Cardiac fibroblast (primary cell): ENCODE measurements at places on chromosomes 1 and 21.
A peak's percentile ranks its signal among the peaks of the same experiment; 100 is the strongest.

- DNase-seq, result peak; percentile 39
Measured at GRCh38 chr21:21751286-21751685, 753.1 kb downstream of the NCAM2 start.

DNA sequence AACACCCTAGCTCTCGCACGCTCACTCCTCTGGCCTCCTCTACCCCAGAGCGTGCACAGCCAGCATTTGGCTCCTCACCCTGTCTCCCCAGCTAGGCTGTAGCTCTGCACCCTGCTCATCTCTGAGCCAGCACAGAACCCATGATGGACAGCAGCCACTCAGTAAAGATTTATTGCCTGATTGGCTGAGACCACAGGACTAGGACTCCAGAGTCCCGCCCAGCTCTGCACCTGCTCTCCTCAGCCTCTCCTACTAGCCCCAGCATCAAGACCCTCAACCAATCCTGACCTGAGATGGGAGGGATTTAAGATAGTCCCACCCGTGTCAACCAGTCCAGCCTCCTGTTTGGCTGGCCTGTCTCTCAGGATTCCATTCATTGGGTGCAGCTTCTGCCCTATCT is 9.3 kb downstream of the C1QB start:
- no peak for DNase-seq

GRCh38 chr21:45459171-45460010 is 54.4 kb downstream of the COL18A1 start:
- DNase-seq, result no peak

GRCh38 chr1:67545364-67545763 is 115.2 kb upstream of the SERBP1 start:
- DNase-seq, result no peak

- no peak for DNase-seq
Measured at GRCh38 chr1:174448531-174448883, 743 bp downstream of the GPR52 start.

GRCh38 chr1:116807394-116808199 is 53.4 kb downstream of the CD2 start:
- DNase-seq, result no peak

DNA sequence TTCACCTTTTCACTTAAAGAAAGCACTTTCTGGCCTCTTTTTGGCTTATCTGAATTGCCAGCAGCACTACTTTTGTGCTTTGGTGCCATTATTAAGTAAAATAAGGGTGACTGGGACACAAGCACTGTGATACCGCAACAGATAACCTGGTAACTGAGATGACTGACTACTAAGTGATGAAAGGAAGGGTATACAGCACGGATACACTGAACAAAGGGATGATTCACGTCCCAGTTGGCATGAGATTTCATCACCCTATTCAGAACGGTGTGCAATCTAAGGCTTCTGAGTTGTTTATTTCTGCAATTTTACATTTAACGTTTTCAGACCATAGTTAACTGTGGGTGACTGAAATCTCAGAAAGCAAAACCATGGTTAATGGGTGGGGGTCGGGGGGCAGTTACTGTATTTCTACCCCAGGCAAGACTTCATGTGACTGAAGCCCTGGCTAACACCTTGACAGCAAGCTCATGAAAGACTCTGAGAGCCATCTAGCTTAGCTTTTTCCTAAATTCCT is 102.8 kb downstream of the CLIC6 start:
- DNase-seq, result peak; percentile 87

DNA sequence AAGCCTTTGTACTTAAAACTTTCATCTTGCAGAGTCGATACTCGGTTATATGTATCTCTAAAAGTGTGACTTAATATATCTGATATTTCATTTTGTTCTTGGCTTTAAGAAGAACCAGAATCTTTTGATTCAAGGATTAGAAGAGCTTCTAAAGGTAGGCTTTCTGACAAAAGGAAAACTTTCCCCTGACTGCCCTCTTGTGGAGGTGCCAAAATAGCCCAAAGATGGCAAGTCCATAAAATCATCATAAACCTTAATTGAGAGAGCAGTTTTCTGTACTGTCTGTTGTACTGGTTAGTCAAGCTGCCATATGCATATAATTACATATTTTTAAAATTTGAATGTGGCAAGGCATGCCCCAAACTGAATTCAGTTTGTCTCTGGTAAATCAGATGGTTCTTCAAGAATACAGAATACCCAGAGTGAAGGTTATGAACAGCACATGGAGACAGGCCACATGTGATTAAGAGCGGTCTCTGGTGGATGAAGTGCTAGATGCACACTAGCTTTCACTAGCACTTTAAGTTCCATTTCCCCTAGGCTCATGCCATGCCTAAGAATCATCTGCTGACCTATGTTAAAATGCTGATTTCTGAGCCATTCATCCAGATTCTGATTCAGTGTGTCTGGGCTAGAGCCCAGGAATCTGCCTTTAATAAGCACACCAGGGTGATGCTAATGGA is 27.7 kb upstream of the ELAVL4 start:
- peak; percentile 1 for DNase-seq

- DNase-seq, result no peak
Measured at GRCh38 chr1:211336775-211337174, 10.1 kb downstream of the TRAF5 start.

GRCh38 chr1:60825593-60825992 is 256.8 kb upstream of the NFIA start:
- no peak for DNase-seq

DNA sequence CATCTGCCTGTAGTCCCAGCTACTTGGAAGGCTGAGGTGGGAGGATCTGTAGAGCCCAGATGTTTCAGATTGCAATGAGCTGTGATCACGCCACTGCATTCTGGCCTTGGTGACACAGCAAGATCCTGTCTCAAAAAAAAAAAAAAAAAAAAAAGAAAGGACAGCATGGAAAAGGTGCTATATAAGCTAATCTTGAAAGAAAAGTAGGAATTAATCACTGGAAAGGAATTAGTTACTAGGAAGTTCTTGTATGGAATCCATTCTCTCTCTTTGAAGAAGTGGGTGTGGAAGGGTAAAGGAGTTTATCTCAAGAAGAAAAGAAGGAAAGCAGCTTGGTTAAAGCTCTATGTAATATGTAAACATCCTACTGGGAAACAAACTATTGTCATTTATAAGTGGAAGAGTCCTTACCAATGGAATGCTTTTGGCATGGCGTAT is 339.2 kb downstream of the DPYD start:
- DNase-seq, result no peak

- DNase-seq, result no peak
Measured at GRCh38 chr1:192099328-192099727, 58.9 kb upstream of the RGS18 start.

GRCh38 chr1:95085376-95085775 is 12.6 kb upstream of the ALG14 start:
- DNase-seq, result no peak

DNA sequence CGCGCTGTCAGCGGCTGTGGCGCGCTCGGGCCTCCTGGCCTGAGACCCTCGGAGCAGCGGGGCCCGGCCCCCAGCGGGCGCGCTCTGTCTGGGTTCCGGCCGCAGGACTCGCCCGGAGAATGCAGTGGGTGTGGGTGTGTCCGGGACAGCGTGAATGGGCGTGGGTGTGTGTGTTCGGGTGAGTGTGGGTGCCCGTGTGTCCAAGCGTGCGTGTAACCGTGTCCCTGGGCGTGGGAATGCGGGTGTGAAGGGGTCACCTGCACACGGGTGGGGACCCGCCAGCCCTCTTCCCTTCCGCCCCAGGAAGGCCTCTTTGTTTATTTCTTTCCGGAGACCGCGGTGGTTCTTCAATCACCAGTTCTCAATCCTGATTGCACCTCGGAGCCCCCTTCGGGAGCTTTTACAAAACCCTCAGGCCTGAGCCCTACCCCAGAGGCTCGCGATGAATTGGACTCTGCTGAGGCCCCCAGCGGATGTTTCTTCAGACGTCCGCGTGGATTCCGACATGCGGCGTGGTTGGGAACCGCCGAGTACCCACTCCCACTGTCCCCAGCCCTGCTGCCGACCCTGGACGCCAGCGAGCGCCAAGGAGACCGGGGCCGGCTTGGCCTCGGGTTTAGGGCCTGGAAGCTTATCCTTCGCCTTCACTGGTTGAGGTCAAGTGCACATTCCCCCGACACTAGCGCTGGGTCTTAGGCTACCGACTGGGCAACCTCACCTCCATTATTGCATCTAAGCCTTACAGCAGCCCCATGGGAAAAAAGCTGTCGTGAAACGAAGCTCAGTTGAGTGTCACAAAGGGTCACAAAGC is 19.3 kb downstream of the SERTAD4 start:
- DNase-seq, result no peak

DNA sequence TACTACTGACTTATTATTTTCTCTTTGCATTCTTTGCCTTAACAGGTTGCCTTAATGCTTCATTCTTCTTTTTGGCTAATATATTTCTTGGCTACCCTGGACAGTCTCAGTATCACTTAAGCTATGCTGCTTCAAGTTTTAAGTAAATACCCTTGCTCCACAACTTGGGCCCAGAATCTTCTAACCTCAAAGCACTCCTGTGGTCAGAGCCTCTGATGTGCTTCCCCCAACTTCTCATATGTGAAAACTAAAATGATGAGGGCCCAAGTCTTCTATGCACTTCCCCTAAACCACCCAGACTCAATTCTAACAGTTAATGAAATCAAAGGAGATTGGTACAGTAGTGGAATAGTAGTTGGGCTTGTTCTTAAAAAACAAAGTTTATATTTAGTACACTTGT is 314.1 kb downstream of the PLPP3 start:
- no peak for DNase-seq

- no peak for DNase-seq
Measured at GRCh38 chr1:185661971-185662370, 72.2 kb upstream of the HMCN1 start.

DNA sequence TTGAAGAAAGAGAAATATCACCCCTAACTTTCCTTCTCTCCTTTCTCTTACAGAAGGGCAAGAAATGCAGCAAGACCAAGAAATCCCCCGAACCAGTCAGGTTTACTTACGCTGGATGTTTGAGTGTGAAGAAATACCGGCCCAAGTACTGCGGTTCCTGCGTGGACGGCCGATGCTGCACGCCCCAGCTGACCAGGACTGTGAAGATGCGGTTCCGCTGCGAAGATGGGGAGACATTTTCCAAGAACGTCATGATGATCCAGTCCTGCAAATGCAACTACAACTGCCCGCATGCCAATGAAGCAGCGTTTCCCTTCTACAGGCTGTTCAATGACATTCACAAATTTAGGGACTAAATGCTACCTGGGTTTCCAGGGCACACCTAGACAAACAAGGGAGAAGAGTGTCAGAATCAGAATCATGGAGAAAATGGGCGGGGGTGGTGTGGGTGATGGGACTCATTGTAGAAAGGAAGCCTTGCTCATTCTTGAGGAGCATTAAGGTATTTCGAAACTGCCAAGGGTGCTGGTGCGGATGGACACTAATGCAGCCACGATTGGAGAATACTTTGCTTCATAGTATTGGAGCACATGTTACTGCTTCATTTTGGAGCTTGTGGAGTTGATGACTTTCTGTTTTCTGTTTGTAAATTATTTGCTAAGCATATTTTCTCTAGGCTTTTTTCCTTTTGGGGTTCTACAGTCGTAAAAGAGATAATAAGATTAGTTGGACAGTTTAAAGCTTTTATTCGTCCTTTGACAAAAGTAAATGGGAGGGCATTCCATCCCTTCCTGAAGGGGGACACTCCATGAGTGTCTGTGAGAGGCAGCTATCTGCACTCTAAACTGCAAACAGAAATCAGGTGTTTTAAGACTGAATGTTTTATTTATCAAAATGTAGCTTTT is 2.4 kb downstream of the CCN1 start:
- DNase-seq, result peak; percentile 76

DNA sequence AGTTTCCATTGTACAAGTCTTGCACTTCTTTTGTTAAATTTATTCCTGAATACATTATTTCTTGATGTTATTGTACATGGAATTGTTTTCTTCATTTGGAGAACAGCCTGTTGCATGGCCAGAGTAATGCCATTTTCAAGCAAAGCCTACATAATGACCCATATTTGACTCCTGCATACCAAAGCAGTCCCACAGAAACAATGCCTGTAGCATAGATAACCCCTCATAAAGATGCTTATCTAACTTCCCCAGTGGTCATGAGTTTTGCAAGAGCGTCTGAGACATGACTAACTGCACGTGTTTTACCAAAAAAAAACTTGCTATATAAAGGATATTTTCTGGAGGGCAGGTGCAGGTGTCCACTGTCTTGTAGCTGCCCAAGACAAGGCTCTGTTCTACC is 30.3 kb upstream of the RLF start:
- no peak for DNase-seq

- peak; percentile 63 for DNase-seq
Measured at GRCh38 chr1:81731989-81732388, 68.7 kb upstream of the ADGRL2 start.

DNA sequence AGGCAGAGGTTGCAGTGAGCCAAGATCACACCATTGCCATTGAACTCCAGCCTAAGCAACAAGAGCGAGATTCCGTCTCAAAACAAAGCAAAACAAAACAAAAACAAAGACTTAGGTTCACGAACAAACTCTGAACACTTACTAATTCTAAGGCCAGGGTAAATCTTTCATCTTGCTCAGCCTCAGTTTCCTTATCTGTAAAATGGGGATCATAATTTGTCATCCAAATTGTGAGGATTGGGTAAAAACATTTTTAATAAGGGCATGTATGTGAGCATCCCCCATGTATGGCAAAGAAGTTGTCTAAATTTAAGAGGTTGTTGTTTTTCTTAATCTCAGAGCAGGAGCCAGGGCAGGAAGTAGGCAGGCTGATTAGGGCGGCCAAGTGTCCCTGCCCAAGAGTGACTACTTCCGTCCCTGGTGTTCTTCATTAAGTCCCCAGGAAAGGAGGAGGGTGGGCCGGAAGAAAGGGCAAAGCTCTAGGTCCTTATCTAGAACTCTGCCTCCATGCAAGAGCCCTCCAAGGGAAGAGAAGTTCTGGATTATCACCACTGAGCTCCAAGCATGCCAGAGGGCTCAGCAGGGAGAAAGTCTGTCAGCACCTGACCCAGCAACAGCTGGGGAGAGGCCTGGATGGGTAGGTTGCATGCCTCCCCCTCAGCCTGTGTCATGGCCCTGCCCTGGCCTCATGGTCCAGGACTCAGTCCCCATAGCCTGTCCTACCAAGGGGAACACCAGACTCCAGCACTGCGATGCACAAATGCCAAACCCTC is 49.9 kb upstream of the CLIC4 start:
- DNase-seq, result no peak

GRCh38 chr1:26372039-26372438 is 511 bp downstream of the ZNF683 start:
- DNase-seq, result no peak

DNA sequence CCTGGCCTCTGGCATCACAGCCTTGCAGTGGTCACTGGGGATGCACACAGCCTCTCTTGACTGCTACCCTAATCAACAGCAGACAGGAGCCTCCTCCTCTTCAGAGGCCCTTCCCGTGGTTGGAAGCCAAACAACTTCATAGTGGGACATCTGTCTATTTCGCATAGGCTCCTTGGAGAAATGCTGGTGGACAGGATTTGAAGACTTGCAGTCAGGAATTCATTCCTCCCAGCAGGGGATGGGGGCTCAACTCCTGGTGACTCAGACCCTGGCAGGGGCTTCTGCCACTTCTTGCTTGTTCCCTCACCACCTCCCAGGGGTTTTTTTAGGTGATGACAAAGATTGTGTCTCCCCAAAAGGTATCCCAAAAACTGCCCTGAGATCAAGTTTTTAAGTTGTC is 191.7 kb upstream of the CAMK1G start:
- DNase-seq, result no peak
